ENCODE measurements at places on chromosomes 2 and 18.

DNA sequence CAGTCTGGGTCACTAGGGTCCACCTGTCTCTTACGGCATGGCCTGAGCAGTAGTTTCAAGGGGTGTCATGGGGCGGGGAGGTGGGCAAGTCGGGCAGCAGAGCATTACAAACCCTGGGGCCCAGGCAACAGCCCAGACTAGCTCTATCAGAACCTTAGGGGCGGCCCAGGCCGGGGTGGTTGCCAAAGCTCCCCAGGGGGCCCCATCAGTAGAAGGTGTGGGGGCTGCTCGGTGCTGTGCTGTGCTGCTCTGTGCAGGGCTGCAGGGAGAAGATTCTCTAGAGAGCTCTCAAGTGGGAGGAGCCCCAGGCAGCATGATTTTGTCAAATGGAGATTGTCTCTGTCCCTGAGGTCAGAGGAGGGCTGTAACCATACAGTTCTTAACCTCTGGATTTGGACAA lies 36.4 kb upstream of the SLC14A1 start:
- DNase-seq = no peak

DNA sequence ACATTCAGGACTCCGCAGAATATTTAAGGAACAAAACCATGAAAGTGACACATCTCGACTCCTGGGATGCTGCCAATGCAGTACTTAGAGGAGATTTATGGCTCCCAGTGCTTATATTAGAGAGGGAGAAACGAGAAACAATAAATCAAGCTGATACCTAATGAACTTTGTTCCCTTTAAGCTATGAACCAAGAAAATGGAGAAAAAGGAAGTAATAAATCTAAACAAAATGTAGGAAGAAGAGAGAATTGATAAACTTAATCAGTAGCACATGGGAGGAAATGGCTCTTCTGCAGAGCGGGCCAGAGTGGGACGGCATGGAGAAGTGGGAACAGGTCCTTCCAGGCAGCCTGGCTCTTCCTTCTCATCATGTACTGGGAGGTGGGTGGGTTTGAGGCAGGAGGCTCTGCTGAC lies 42.7 kb downstream of the NPPC start:
- DNase-seq = no peak

DNA sequence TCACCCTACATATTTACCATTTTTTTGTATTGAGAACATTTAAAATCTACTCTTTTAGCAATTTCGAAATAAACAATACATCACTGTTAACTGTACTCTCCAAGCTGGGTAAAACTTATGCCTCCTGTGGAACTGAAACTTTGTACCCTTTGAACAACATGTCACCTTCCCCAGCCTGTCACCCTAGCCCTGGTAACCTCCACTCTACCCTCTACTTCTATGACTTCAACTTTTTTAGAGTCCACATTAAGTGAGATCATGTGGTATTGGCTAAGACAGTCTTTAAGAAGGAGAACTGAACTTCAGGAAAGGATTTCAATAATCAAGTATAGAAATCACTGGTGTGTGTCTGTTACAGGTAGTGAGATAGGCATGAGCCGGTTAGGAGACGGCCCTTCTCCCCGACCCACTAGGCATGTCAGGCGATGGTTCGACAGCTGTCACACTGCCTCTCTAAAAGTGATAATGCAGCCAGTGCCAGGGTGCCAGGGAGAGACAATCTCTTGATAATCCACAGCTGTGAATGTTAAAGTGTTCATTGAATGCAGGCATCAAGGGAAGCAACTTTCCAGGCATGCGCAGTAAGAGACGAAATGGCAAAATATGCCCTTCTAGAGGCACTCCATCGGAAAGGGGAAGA lies 74.6 kb upstream of the RNF152 start:
- DNase-seq = no peak

DNA sequence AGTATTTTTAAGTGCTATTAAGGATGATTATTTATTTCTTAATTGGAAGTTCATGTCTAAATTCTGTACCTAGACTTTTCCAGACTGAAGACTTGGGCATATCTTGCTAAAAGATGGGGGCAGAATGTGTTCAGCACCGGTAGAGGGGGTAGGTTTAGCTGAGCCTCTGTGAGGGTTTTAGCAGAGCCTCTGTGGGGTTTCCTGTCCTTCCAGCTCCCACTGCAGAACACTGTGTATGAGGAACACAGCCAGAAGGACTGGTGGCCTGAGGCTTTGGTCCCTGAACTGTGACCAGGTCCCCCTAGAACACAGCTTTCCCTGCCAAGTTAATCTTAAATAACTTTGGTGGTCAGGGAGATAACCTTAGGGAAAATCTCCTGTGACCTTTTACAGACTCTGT lies 123.4 kb upstream of the EPC2 start:
- DNase-seq = no peak

- DNase-seq = no peak
These were observed 42.2 kb downstream of the TTC32 start for GRCh38 chr2:19859565-19859964.

GRCh38 chr18:46226461-46226860 lies 122.3 kb downstream of the HAUS1 start:
- DNase-seq = no peak

DNA sequence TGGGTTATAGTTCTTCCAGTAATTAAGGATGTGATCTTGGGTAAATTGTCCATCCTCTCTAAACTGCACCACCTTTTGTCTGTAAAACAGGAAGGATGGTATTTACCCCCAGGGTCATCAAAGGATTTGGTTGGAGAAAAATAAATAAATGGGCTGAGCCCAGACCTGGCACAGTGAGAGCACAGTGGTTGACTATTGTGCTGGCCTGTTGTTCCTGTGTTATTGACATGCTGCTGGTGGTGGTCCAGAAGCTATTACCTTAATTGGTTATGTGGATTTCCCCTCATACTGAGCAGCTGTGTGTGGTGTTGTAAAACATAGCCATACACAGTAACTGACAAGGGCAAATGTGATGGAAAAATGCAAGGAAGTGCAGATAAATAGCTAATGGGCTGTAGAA lies 746 bp upstream of the IL37 start:
- no peak for DNase-seq

- no peak for DNase-seq
These were observed 147.6 kb downstream of the LDLRAD4 start for GRCh38 chr18:13366131-13366530.

GRCh38 chr2:133241224-133241571 lies 327.1 kb downstream of the NCKAP5 start:
- DNase-seq = no peak

- no peak for DNase-seq
These were observed 81.1 kb downstream of the ZNF804A start for GRCh38 chr2:184679219-184680018.

- DNase-seq = no peak
These were observed 32.3 kb downstream of the SPAST start for GRCh38 chr2:32095671-32096070.

DNA sequence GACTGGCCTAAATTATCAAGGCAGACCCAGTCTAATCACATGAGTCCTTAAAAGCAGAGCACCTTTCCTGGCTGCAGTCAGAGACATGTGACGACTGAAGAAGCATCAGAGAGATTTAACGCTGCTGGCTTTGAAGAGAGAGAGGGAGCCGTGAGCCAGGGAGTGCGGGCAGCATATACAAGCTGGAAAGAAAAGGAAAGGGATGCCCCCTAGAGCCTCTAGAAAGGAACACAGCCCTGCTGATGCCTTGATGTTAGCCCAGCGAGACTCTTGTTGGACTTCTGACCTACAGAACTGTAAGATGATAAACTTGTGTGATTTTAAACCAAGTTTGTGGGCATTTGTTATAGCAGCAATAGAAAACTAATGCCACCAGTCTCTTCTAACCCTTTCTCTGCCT lies 58.1 kb downstream of the HEATR5B start:
- no peak for DNase-seq

- no peak for DNase-seq
These were observed 43.3 kb downstream of the DDX1 start for GRCh38 chr2:15634846-15635490.

- DNase-seq = no peak
These were observed 161.3 kb downstream of the MEIS1 start for GRCh38 chr2:66596256-66596655.

DNA sequence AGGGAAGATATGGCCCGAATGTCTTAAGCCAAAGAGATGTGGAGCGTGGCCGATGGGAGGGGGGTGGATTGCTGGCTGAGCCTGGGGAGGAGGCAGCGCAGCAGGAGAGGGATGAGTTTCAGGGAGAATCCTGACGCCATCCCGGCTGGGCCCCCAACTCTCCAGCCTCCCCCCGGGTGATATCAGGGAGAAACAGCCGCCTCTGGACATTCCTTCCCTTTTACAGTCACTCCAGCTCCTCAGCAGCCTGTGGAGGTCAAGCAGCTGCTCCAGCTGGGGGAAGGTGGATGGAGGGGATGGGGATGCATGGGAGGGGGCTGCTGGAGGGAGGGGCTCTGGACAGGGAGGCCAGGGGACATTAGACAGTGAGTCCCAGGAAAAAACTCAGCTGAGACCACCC lies 9.5 kb upstream of the DES start:
- no peak for DNase-seq

- peak; percentile 36 for DNase-seq
These were observed 2.9 kb upstream of the EPB41L3 start for GRCh38 chr18:5546660-5547059.

- DNase-seq = no peak
These were observed 100.6 kb downstream of the RNF144A start for GRCh38 chr2:7017671-7018281.

- DNase-seq = no peak
These were observed 40.9 kb upstream of the KDM3A start for GRCh38 chr2:86400321-86400720.

DNA sequence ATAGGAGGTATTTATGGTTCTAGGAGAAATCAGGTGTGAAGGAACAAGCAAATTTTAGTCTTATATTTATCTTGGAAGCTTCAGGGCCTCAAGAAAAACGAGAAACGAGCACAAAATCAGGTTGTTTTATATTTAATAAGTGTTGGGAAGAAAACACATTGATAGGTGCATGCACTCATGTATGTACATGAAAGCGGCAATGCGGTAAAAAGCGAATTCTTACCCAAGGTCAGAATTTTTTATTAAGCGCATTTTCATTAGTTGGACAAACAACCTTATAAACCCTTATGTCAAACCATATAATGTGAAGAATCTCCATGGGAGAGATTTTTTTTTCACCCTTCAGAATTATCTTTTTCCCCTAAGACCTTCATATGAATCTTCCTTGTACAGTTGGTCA lies 25.4 kb downstream of the SLC66A3 start:
- no peak for DNase-seq

DNA sequence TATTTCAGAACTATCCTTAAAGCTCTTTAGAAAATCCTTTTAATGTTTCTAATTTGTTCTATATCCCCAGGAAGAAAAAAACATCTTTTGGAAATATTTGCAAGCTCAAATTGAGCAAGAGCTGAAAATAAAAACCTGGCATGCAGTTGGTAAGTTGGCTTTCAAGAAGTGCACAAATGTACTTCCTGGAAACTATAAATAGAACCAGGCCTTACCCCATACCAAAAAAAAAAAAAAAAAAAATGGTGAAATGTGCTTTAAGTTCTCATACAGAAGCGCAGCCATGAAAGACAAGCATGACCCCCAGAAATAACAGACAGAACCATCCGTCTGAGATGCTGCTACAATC lies 178.5 kb downstream of the HDAC4 start:
- DNase-seq = no peak

DNA sequence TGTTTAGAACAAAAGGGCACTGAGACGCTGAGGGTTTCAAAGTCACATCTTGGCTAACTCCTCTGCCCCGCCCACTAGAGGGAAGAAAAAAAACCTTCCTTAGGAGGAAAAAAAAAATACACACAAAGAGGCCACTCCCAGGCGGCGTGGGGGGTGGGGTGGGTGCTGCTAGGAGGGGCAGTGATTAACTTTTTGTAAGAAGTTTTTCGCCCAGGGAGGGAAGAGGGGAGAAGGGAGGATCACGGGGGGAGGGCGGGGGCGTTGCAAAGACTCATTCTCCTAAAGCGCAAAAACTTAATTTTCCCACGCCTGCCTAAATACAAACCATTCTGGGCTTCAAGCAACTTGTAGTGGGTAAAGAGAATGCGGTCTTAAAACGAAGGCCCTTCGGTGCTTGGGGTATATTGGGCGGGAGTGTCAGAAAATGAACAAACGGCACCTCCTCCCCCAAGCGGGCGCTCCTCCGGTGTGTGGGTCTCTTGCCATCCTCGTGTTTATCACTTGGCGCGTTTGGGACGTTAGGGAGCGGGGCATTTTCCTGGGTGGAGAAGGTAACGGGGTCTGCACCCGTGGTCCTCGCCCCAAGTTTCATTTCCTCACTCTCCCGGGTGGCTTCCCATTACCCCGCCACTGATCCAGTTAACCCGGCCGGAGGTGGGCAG lies 1.7 kb downstream of the CXCR4 start:
- DNase-seq = no peak

DNA sequence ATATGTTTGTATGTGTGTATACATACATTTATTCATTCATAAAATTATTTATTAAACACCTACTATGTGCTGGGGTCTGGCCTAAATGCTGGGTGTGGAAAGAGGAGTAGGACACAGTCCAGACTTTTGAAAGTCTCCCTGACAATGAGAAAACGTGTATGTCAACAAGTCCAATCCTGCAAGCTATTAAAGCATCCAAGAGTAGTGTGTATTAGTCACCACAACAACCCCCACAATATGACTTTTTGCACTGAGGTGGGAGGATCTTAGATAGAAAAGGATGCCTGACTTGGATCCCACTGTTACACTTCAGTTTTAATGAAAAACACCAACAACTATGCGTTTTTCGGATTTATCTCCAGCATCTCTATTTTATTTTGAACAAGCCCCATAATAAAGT lies 446.4 kb downstream of the EPHA4 start:
- no peak for DNase-seq

- no peak for DNase-seq
These were observed 537.4 kb upstream of the VRK2 start for GRCh38 chr2:57509189-57509588.

DNA sequence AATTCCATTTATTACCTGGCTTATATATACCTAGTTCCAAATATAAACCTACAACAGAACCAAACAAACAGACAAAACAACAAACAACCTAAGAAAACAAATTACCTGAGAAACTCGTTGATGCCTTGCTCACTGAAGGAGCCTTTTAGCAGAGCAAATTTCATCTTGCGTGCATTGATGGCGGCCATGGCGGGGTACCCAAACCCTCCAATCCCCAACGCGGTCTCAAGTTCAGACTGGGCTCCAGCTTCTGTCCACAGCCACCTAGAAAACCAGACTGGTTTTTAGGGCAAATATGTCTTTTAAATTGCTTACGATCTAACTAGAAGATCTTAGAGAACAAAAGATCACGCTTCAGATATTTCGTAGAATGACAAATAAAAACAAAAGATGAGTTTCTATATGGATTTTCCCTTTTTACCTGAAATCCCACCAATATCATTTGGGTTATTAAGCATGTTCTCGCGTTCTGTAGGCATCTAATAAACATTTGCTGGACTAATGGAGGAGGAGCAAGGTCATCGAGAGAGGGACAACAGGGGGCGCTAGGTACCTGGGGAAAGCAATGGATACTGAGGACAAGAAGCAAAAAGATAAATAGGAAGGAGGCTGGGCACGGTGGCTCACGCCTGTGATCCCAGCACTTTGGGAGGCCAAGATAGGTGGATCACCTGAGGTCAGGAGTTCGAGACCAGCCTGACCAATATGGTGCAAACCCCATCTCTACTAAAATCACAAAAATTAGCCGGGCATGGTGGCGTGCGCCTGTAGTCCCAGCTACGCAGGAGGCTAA lies 25.2 kb downstream of the PDIA6 start:
- DNase-seq = no peak

- no peak for DNase-seq
These were observed 137.2 kb downstream of the LAMA1 start for GRCh38 chr18:6980363-6980762.

GRCh38 chr2:55896633-55897032 lies 26.9 kb downstream of the EFEMP1 start:
- no peak for DNase-seq

GRCh38 chr2:30865892-30866681 lies 58.8 kb upstream of the CAPN13 start:
- no peak for DNase-seq

GRCh38 chr2:240837621-240838020 lies 17.6 kb upstream of the KIF1A start:
- DNase-seq = no peak
